ENCODE measurements at places on chromosomes 12 and 14.
A peak's percentile ranks its signal among the peaks of the same experiment; 100 is the strongest.

GRCh38 chr12:52155048-52155868, 36.6 kb downstream of the KRT80 start:
- DNase-seq = no peak

- DNase-seq = no peak
These were observed 173.8 kb downstream of the C12orf75 start for GRCh38 chr12:105504286-105504685.

DNA sequence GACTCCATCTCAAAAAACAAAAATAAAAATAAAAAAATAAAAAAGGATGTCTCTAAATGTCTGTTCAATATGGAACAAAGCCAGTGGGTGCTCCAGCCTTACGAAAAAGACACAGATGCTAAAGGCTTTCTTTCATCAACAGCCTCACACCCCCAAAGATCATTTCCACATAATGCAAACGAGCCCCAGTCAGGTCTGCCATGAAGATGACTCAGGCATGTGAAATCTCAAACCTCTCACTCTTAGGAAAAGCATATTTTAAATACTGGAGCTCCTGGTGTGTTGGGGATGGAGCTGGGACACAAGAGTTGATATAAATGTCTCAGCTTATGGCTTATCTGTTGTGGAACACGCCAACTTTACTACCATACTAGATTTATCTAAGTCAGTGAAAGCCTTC, 49.9 kb upstream of the PLXNC1 start:
- DNase-seq = no peak

DNA sequence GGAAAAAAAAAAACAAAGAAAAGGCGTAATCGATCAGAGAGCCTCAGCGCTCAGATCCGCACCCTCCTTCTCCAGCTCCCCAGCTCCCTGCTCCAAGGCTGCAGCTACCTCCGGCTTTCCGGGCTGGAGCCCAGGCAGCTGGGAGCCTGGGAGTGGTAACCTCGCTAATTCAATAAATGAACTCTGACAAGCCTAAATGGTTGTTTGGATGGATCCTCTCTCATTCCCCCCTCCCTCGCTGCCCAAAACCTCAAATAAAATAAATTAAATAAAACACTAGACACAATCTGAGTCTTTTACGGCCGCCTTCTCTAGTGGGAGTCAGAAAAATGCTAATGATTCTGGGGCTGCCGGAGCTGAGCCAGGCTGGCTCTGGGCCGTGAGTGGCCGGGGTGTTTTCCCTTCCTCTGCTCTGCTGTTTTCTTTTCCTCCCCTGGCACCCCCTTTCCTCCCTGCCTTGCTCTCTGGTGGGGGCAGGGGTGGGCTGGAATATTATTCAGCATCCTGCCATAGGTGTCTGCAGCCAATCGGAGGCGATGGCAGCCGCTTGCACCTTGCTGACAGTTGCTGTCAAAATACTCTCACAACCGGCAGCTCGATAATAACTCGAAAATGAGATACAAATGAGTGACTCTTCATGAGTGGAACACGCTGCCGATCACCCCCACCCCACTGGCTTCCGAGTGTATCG, 76.1 kb downstream of the RBM19 start:
- no peak for DNase-seq

DNA sequence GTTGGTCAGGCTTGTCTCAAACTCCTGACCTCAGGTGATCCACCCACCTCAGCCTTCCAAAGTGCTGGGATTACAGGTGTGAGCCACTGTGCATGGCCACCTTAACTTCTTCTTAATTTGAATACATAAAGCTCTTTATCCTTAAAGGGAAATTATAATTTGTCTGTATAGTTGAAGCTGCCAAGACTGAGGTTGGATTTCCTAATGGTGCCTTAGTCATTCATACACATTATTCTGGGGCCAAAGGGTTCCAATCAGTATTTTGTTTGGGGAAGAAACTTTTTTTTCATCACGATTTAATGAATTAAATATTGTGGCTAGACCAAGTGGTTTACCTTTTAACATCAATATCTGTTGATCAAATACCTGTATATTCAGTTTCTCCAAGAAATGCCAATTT, 135.9 kb downstream of the SYT1 start:
- no peak for DNase-seq

DNA sequence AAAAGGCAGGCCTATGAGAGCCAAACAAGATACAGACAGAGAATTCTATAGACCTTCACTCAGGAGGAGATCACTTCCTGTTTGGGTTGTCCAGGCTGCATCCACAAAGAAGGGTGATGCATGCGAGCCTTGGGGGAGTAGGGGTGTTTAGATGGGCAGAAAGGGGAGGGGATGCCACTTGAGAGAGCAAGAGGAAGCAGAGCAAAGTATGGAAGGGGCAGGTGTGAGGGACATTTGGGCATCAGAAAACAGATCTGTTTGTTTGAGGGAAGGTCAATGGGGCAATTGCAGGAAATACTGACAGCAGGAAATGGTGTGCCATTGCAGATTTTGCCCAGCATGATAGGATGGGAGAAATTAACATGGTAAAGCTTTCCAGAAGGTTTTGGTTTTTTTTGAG, 146.4 kb upstream of the FOXN3 start:
- no peak for DNase-seq

DNA sequence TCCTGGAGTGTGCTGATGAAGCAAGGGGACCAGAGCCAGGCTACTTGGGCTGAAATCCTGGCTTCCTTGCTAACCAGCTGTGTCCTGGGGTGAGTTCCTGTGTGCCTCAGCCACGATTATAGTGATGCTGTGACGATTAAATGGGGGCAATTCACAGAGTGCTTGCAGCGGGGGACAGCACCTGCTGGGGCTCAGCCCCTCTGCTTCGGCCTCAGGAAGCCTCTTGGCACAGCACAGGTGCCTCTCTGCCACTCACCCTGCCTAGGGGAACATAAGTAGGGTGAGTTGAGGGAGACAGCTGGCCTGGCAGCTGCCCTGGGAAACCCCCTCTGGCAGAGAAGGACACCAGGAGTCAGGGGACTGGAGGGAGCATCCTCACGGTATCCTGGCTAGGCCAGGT, 9.4 kb downstream of the KRT80 start:
- no peak for DNase-seq

GRCh38 chr14:73695997-73696396, 18.2 kb downstream of the PNMA1 start:
- DNase-seq = no peak

- DNase-seq = peak; percentile 41
These were observed 103.0 kb downstream of the FSCB start for GRCh38 chr14:44404036-44404435.

DNA sequence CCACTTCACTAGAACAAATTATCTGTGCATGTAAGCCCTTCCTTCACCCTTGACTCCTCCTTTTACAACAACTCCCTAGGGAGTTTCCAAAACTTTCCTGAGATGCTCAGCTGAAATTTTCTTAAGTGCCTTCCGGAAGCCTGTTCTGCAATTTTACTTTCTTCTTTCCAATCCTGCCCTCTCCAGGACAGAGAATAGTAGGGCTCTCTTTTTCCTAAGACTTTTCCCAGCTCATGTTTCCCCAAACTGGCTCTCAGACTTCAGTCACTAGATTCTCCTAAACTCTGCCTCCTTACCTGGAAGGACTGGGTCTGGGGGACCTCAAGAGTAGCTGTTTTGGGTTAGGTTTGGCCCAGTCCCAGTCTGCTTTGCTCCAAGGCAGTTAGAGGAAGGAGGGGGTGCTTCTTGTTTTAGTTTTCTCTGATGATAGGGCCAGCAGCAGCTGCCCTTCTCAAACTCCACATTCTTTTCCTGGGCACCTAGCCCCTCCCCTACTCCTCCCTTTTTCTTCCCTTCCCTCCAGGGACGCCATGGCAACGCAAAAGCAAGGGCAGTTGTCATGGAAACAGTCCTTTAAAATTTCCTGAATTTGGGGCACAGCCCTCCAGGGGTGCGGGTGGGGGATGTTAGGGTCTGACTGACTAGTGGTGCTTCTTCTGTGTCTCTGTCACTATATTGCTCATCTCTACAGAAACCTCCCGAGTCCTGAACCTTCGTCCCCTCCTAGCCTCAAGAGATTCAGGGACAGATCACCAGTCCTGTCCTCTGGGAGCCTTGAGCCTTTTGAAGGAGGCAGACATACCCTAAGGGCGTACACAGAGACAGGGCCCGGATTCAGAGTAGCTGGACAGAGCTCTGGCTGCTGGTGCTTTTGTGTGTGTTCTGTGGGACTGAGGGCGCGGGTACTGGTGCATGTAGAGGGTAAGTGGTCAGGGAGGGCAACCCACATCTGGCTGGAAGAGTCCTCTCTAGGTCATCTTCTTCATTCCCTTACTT, 17.0 kb downstream of the PPP1R1A start:
- no peak for DNase-seq

GRCh38 chr12:22808860-22809259, 183.9 kb downstream of the ETNK1 start:
- DNase-seq = no peak

DNA sequence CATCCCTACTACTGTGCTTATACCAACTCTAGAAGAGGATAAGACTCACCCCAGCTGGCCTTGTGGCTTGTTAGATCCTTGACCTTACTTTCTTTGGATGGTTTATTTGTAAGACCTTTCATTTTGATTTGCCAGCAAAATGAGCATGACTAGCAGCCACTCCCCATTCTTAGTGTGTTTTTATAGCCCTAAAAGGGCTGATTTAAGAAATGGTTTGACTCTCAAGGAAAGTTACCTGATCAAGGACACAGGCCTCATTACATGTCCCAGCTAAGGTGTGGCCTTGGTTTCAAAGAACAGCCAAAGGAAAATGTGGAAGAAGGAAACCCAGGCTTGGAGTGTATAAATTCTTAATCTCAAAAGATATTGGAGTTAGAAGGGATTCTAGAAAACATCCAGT, 41.4 kb downstream of the SLC17A8 start:
- DNase-seq = no peak

GRCh38 chr12:116431677-116432300, 127.4 kb upstream of the MAP1LC3B2 start:
- no peak for DNase-seq

GRCh38 chr14:93939304-93940229, 12.4 kb downstream of the FAM181A start:
- DNase-seq = peak; percentile 71

GRCh38 chr12:96361074-96361473, 39.2 kb downstream of the CDK17 start:
- DNase-seq = no peak

- DNase-seq = no peak
These were observed 728.0 kb downstream of the FLRT2 start for GRCh38 chr14:86257973-86258372.

- peak; percentile 83 for DNase-seq
These were observed 89.6 kb downstream of the NUAK1 start for GRCh38 chr12:106049105-106049504.

- DNase-seq = no peak
These were observed 47.3 kb downstream of the NUAK1 start for GRCh38 chr12:106091446-106091820.

GRCh38 chr14:69854598-69854997, 24.6 kb upstream of the SMOC1 start:
- no peak for DNase-seq

GRCh38 chr14:31926123-31926522, 151.0 kb upstream of the ARHGAP5 start:
- no peak for DNase-seq

GRCh38 chr12:28611115-28611435, 420.8 kb downstream of the CCDC91 start:
- DNase-seq = no peak

GRCh38 chr12:68971404-68971803, 38.4 kb upstream of the CPM start:
- DNase-seq = no peak

GRCh38 chr12:14193639-14194038, 171.8 kb upstream of the ATF7IP start:
- no peak for DNase-seq

DNA sequence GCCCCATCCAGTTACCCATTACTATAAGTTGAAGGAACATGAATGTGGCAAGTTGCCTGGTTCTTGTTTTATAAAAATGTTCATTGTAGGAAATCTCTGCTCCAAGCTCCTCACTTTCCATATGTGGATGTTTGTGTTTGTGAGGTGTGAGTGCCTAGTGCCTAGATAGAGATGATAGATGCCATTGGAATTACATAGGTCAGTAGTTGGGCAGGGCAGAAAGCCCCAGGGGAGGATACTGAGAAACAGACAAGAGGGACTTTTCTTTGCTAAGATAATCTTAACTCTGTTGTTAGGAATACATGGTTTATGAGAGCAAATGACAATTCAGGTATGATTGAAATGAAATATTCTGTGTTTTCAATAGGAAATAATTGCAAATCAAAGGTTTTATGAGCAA, 226.3 kb upstream of the GRIP1 start:
- DNase-seq = no peak

DNA sequence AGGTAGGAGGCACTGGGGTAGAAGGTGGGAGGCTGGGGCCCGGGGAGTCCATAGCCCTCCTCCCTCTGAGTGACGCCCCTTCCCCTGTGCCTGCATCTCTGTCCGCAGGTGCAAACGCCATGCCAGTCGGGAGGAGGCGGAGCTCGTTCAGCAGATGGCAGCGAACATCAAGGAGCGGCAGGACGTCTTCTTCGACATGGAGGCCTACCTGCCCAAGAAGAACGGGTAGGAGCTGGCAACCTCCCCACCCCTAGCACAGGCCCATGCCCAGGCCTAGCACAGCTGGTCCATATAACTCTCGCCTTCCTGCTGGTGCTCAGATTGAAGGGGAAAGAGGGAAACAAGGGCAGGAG, 35.6 kb downstream of the TMEM120B start:
- no peak for DNase-seq

DNA sequence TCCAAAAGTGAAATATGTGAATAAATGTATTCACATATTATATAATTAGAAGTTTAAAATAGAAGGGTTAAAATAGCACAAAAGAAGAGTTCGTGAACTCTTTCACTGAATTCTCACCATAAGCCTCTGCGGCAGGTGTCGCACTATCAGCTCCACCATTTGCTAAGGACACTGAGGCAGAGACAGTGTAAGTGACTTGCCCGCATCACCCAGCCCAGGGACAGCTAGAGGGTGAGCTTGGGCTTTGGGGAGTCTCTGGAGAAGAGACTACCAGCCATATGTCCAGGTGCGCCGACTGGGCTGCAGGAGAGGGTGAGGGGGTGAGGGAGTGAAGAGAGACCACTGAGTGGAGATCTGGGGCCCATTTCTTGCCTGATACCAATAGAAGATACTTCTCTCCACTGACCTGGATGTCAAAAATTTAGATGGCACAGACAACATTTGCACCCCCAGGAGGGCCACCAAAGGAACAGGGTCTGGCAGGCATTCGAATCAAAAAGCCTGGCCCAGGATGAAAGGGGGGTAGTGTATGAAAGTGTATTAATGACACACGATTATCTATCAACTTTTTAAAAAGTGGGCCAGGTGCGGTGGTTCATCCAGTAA, 28.5 kb downstream of the FAIM2 start:
- peak; percentile 35 for DNase-seq

- DNase-seq = peak; percentile 52
These were observed 60.3 kb upstream of the BCL2L14 start for GRCh38 chr12:12010277-12011039.

DNA sequence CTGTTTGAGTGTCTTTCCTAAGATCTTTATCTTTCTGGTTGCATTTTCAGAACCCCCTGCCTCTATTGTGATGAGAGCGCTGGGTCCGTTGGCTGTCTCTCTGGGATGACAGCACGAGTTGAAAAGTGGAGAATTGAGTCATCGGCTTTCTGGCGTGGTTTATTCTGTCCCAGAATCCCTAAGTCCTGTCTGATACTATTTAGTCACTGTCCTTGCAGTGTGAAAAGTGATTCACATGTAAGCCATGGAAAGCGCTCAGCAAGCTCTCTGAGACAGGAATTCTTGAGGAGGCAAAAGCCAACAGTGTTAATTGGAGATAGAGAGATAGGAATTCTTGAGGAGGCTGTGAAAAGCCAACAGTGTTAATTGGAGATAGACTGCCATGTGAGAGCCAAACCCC, 121.7 kb downstream of the CHST11 start:
- no peak for DNase-seq

- no peak for DNase-seq
These were observed 59.8 kb downstream of the NPAS3 start for GRCh38 chr14:32998433-32998832.

Data from dorsolateral prefrontal cortex (tissue), 122 donors.